ENCODE measurements at places on chromosomes 7 and 10.

- DNase-seq, result no peak
Measured at GRCh38 chr10:77907462-77907861, 19.1 kb downstream of the DLG5 start.

DNA sequence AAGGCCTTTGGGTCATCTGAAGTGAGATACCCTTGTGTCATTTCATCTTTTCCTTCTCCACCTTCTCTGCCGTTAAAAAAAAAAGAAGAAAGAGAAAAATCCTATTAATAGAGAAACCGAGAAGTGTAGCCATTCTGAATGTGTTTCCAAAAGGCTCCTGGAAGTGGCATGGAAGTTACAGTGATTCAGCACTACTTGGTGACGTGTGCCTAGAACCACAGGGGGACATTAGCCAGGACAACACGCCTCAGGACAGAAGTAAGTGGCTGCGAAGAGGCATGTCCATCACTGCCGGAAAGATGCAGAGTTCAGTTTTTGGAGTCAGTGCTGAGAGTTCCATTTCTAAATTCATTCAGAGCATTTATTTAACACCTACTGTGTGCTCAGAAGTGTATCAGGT lies 6.3 kb downstream of the HTRA1 start:
- no peak for DNase-seq

GRCh38 chr7:7662527-7662926 lies 22.0 kb downstream of the UMAD1 start:
- DNase-seq, result peak; percentile 13

GRCh38 chr10:104557966-104558365 lies 83.1 kb upstream of the SORCS3 start:
- no peak for DNase-seq

GRCh38 chr10:125592897-125593296 lies 90.1 kb downstream of the TEX36 start:
- no peak for DNase-seq

GRCh38 chr7:100865372-100865911 lies 1.7 kb upstream of the TRIP6 start:
- DNase-seq, result peak; percentile 95

DNA sequence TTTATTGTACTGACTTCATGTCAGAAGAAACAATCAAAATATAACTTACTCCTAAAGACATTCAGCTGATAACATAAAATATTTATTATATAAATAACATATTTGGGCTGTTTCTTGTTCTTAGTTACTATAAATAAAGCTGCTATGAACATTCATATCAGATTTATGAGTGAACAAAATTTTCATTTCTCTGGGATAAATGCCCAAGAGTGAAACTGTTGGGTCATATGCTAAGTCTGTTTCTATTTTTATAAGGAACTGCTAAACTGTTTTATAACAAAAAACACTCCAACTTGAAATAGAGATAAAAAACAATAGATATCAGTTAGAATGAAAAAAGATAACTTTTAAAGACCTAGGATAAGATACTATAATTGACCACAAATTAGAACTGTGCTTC lies 26.5 kb upstream of the CC2D2B start:
- no peak for DNase-seq

DNA sequence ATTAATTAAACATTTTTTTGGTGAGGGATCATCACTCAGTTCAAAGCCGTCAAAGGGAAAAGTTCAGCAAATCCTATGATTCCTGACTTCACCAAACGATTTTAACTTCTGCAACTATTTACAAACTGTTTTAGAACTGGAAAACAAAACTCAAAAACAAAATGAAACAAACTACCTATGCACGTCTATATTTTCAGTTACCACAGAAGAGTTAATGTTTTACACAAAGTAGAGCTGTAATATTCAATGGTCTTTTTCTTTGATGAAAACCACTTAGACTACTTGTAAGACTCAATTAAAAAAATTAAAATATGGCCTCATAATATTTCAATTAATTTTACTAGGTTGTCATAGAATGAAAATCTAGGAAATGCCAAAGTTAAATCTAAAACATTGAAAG lies 131.5 kb downstream of the ATE1 start:
- DNase-seq, result no peak

- no peak for DNase-seq
Measured at GRCh38 chr10:127812041-127812440, 75.1 kb downstream of the FOXI2 start.

DNA sequence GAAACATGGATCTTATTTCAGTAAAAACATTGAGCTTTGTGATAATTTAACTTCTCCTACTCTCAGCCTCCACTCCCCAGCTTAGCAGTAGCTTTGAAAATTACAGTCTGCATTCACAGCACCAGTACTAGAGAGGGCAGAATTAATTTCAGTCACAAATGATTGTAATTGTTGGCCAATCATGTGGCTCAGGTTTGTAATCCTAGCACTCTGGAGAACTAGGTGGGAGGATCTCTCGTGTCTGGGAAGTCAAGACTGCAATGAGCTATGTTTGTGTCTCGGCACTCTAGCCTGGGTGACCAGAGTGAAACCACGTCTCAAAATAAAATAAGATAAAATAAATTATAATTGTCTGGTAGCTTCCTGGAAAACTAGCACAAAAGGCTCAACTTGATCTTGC lies 620.9 kb downstream of the TNS3 start:
- DNase-seq, result no peak

Data from PC-3 (cell line).